Stimulated activated CD4-positive, alpha-beta T cell treated with anti-CD3 and anti-CD28 coated beads, Interleukin-1b, Interleukin-23, amount 100 ng/mL, for 1 hour (primary cell): ENCODE measurements at places on chromosomes 6 and 20.

DNA sequence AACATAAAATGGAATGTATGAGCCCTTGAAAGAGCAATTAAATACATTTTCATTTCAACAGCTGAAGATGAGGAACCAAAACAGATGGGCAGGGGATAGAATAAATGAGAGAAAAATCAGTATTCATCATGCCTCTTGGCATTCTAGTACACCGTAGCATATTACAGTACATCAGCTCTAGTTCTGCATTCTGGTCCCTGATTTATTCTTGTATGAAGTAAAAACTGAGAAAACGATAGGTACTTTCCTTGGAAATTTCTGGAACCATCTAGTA, 349.4 kb downstream of the ARHGAP18 start:
- DNase-seq = no peak

- no peak for DNase-seq
Measured at GRCh38 chr6:149443411-149444181, 41.2 kb downstream of the ZC3H12D start.

GRCh38 chr6:121800047-121800446, 364.6 kb downstream of the GJA1 start:
- DNase-seq = no peak

DNA sequence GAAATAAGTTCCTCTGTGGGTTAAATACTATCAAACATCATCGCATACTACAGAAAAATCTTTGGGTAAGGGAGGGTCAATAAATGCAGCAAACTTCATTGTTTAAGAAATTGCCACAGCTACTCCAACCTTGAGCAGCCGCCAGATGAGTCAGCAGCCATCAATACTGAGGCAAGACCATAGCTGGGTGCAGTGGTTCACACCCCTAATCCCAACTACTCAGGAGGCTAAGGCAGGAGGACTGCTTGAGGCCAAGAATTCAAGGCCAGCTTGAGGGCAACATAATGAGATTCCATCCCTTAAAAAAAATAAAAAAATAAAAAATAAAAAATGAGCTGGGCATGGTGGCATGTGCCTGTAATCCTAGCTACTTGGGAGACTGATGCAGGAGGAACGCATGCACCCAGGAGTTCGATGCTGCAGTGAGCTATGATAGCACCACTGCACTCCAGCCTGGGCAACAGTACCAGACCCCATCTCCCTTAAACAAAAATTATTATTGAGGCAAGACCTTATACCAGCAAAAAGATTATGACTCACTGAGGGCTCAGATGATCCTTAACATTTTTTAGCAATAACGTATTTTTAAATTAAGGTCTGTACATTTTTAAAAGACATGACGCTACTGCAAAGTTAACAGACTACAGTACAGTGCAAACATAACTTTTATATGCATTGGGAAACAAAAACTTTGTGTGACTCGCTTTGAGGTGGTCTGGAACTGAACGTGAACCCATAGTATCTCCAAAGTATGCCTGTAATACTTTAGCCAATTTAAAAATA, 8.8 kb downstream of the SRPK1 start:
- no peak for DNase-seq

DNA sequence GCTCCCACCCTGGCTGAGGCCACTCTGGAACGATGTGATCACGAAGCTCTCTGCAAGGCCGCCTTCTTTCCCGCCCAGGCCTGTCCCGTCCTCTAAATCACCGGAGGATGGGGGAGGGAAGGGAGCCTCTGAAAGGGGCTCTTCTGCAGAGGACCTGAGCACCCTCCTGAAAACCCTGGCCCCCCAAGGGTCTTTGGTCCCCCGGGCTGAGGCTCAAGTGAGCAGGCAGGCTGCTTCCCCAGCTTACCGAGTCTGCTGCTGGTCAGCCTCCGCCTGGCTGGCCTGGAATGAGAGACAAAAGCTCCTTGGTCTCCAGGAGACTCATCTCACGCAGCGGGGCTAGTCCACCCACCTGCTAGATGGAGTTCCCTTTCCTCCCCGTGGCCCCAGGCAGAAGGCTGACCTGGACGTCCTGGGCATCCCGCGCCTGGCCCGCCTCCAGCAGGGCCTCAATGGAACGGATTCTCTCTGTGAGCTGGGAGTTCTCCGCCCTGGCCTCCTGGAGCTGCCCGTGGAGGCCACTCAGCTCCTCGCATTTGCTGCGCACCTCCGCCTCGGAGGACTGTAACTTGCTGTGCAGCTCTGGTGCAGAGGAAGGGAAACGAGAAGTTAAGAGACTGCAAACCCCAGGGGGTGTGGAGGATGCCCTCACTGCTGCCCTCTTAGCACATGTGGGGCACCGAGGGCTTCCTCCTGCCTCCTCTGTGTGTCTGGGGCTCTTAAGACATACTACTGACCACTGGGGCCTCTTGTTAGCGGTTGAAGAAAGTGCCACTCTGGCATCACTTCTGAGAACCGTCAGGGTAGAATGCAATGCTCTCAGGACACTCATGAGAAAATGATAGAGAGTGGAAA, 54.7 kb downstream of the RRBP1 start:
- DNase-seq = no peak

- no peak for DNase-seq
Measured at GRCh38 chr6:101477436-101477835, 83.9 kb downstream of the GRIK2 start.

DNA sequence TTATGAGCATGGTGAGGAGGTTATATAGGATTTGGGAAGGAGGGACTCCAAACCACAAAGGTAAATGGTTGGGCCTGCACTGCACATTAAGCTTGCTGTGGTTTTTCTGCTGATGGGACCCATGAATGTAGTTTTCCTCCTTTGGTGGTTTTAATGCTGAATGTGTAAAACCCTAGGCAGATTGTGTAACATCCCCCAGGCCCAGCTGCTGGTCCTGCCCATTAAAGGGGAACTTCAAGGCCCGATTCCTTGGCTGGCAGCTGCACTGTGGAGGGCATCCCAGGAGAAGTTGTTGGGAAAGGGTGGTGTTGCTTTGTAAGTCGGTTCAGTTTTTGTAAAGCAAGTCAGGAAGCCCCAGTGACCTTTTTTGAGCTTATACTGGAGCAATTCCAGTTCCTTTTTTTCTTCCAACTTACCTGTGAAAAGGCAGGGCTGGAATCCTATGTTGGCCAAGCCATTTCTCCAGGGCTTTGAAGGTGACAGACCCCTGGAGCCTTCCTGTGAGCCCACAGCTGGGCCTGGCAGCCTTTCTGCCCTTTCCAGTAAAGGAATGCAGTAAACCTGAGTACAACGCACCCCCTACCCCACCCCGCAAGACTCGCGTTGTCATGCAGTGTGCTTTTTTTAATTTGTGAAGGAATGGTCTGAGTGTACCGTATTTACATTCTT, 43.1 kb upstream of the NAA20 start:
- no peak for DNase-seq

DNA sequence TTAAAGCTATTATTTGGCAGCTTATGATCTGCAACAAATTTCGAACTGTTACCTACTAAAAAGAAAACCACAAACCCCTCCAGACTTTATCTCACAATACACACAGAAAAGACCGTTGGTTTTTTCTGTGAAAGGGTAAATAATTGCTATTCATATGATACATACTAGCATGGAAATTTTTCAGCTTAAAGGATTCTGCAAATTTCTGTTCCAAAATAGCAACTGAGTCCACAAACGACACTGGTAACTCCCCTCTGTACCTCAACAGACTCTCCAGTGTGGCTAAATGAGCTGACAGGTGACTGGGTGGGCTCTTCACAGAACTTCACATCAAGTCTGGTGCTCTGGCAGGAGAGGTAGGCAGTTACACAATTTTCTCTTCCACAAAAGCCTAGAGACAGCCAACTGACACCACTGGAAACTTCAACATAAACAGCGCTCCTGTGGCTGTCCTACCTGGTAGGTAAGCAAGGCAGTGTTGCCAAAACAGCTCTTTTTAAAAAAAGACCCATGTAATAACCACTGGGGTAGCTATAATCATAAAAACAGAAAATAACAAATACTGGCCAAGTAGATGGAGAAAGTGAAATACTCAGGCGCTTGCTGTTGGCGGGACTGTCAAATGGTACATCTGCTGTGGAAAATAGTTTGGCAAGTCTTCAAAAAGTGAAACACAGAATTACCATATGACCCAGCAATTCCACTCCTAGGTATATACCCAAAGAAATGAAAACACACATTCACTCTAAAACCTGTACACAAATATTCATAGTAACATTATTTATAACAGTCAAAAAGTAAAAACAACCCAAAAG, 37.8 kb downstream of the ELOVL5 start:
- DNase-seq = no peak

DNA sequence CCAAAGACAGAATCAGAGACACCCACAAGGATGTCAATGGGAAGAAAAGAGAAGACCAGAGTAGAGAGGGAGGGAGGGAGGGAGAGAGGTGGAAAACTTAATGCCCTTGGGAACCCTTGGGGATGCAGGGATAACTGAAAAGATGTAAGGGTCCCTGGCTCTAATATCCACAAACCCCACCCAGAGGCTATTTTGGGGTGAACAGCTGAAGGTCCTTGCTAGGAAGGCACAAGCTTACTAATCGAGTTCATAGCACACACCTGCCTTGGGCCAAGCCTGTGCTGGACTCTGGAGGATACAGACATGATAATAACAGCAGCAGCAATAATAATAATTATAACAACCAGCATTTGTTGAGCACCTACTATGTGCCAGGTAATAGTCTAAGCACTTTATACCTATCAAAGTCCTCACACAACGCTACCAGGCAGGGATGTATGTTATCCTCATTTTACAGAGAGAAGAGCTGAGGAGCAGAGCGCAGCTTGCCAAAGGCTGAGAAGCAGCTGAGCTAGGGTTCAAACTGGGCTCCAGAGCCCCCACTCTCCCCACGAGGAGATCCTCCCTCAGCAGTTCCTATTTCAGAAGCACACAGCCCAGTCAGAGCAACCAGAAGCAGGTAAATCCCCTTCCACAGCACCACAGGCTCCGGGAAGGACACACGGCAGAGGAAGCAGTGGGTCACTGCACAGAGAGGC, 174.2 kb downstream of the ANKRD60 start:
- DNase-seq = no peak

DNA sequence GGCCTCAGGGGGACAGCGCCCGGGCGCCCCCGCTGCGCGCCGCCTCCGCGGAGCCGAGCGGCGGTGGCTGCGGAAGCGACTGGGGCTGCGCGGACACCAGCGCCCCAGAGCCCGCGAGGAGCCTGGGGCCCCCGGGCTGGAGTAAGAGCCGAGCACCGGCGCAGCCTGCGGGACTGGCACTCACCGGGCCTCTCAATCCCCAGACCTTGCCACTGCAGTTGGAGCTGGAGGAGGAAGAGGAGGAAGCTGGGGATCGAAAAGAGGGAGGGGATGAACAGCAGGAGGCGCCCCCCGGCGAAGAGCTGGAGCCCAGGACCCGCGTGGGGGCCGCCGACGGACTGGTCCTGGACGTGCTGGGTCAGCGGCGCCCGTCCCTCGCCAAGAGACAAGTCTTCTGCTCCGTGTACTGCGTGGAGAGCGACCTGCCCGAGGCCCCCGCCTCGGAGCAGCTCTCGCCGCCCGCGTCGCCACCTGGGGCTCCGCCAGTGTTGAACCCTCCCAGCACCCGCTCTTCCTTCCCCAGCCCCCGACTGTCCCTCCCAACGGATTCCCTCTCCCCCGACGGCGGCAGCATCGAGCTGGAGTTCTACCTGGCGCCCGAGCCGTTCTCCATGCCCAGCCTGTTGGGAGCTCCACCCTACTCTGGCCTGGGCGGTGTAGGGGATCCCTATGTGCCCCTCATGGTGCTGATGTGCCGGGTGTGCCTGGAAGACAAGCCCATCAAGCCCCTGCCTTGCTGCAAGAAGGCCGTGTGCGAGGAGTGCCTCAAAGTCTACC, 590 bp downstream of the RNF217 start:
- DNase-seq = no peak

- no peak for DNase-seq
Measured at GRCh38 chr20:48774696-48775095, 53.1 kb downstream of the PREX1 start.

DNA sequence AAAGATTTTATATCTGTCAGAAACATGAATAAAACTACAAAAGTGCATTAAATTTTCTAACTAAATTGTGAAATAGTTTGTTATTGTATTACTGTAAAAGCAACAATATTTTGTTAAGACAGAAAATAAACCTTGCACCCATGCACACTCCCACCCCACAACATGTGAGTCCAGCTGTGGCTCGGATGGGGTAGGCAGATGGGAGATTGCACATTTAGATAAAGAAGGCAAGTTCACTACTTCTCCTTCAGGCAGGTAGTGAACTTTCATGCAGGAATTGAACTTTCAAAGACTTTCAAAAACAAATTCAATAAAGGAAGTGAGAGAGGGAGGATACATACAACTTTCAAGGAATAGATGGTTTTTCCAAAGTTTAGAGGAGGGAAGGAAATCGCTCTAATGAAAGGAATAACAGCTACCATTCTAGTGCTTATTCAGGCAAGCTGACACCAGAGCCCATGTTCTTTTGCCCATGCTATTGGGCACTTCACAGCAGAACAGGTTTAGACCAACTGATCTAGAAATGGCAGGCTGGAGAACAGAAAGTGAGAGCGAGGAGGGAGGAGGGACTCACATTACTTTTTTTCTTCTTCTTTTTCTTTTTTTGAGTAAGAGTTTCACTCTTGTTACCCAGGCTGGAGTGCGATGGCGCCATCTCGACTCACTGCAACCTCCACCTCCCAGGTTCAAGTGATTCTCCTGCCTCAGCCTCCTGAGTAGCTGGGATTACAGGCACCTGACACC, 28.5 kb downstream of the SF3B5 start:
- DNase-seq = no peak

DNA sequence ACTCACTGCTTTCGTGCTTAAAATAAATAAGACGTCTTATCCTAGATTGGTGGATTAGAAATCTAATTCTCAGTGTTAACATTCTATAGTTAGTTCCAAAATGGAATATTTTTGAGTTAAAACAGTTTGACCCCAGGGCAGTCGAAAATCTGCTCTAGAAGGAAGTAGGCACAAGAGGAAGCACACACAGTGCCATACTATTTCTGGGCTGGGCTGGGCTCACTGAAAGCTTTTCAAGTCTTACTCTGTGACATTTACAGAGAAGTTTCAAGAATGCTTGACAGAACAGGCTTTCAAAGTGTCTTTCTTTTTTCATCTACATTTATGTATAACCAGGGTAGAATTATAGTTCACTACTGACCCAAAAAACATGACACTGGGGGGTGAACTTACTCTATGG, 209.8 kb downstream of the SOD2 start:
- DNase-seq = no peak

- no peak for DNase-seq
Measured at GRCh38 chr6:125884634-125885371, 71.8 kb upstream of the HINT3 start.

DNA sequence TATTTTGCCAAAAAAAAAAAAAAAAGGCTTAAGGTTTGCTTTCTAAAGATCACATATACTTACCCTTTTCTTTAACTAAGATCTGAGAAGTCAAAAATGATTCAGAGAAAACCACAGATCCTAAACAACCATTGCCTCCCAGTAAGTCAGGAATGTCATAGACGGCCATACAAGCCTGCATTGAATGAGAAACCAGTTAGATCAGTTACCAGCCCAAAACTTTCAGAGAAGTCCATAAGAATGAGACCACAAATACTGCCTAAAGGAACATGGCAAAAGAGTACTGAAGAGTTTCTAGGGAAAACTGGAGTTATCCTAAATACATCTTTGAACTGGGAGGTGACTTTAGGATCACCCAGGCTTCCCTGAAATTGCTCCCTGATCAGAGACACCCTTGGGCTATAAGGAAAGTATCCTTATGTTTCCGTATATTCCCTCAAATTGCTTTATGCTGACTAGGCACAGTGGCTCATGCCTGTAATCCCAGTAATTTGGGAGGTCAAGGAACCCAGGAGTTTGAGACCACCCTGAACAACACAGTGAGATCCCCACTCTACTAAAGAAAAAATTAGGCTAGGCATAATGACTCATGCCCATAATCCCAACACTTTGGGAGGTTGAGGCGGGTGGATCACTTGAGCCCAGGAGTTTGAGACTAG, 79.4 kb upstream of the SLC4A11 start:
- no peak for DNase-seq

- DNase-seq = no peak
Measured at GRCh38 chr6:4451081-4451480, 315.7 kb upstream of the ECI2 start.
